ENCODE measurements at places on chromosomes 1 and 21.

DNA sequence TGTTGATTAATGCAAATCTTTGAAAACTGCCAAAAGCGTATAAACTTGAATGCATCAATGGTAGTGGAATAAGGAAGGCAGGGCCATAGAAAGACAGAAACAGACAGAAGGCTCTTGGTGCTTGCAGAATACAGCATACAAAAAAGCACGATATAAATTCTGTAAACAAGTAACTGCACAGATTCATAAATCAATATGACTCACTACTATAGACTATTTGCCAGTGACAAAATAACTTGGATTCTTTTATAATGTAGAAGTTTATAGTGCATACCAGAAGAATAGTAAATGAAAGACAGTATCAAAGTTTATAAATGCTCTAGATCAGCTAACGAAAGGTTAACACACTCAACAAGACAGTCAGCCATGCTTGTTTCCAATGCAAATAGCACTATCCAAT lies 349.6 kb downstream of the PTBP2 start:
- no peak for DNase-seq

- DNase-seq, result no peak
Observed at GRCh38 chr1:212074313-212074712, 38.8 kb downstream of the DTL start.

DNA sequence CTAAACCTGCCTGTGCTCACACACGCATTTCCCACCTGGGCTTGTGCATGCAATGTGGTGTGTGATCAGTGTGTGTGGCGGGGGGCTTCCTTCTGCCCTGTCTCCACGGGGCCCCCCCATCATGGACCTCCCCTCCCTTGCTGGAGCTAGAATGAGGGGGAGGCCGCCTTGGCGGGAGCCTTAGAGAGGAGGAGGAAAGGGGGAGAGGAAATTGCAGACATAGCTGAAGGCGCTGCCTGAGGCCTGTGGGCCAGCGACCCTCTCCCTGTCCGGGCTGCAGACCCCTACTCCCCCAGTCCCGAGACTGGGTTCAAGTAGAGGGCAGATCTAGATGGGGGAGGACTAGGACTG lies 883 bp upstream of the EVA1B start:
- DNase-seq, result no peak

- no peak for DNase-seq
Observed at GRCh38 chr1:1397839-1398523, 1.2 kb downstream of the CCNL2 start.

DNA sequence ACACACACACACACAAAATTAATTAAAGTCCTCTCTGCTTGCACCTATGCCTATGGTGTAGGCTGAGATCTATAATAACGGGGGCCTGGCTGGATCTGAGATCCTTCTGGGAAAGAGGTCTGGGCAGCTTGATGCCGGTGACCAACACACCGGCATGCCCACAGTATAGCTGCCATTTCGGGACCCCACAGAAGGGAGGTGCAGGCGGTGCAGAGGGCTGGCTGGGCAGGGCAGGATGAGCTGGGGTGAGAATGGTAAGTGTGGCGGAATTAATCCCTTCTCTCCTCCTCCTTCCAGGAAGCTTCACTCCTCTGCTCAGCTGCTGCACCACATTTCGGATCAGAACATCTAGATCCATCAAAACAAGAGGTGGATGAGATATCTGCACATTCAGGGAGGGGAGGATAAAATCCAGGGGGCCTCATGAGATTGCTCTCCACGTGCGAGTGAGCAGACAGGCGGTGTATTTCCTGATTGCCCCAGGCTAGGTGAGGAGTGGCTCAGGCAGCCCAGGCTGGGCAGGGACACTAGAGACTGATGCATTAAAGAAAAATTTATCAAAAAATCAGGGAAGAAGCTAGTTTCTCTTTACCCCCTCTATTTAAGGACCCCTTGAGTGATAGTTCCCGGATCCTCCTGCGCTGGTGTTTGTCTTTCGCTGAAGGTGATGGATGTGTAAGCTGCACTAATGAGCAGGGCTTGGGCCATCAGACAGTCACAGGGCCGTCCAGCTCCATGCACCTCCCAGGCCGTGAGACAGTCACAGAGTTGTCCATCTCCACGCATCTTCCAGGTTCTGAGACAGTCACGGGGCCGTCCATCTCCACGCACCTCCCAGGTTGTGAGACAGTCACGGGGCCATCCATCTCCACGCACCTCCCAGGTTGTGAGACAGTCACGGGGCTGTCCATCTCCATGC lies 449.9 kb downstream of the PTPRU start:
- DNase-seq, result no peak

DNA sequence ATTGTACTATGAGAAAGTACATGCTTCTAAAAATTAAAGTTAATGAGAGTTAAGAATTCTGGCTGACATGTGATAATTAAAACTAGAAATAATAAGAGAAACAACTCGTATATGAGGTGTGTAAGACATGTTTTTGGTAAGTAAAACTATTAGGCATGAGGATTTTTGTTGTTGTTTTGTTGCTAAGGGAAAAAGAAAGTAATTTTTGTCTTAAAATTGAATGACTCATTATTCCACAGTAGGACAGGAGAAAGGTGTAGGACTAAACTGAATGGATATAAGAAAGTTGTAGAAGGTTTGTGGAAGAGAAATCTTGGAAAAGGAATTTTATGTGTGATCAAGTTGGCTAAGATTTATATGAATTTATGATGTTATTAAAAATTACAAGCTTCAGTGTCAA lies 54.8 kb downstream of the TBX19 start:
- DNase-seq, result no peak

DNA sequence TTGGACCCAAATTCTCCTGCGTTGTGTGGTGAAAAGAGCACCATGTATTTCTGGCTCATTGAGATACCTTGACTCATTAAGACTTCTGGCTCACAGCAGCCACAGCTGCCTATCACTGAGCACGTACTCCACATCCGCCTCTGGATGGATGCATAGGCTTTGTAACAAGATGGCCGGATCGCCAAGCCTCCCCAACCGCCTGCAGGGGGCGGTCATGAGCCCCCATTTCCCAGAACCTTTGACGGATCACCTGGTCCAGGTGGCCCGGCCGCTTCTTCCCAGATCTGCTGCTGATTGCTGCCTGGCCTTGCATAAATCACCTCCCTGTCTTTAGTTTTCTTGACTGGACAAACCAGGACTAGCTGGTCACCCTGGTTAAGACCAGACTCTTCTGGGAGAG lies 156.5 kb upstream of the KLHDC7A start:
- DNase-seq, result no peak

GRCh38 chr1:204917802-204918201 lies 47.1 kb downstream of the NFASC start:
- no peak for DNase-seq

DNA sequence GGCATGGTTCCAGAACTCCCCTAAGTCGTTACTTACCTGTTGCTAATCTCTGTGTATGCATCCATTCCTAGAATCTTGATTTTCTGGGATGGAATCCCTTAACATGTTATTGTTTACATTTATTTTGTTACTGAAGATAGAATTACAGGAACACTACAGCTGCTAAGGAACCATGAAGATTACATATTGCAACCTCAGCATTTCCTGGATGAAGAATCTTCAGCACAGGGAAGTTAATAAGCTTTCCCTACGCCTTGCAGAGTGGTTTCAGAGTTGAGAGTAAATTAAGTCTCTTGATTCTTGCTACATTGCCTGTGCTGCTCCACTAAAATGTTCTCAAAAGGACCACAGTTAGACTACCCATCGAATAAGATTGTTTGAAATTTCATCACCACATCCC lies 31.4 kb upstream of the GBP6 start:
- no peak for DNase-seq

DNA sequence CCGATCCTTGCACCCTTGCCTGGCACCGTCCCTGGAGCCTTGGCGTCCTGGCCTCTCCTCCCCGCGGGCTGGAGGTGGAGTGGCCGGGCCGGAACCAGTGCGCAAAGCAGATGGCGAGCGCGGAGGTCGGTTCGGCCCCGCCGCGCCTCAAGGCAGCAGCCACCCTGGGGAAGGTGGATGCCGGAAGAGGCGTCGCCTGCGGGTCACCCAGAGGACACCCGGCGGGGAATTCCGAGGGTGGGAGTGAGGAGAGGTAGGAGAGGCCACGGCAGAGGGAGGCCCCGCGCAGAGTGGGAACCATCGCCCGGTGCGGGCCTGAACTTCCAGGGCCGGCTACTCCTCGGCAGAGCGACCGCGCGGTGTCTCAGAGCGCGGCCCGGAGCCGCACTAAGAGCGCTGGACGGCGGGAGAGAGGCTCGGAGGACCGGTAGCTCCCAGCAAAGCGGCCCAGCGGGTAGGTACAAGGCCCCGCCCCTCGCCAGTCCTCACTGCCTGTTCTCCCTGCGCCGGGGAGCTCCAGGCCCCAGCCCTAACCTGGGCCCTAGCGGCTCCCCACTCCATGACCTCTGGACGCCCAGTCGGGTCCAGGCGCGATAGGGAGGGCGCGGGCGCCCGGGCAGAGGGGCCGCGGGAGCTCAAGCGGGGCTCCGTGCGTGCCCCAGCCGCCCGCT lies at the start of gene RNF207:
Gene RNF207 (plus strand): TSS at position 271 of the 671 bp plus-strand sequence. CDS start 417 bp downstream, outside the sequence.
- no peak for DNase-seq

DNA sequence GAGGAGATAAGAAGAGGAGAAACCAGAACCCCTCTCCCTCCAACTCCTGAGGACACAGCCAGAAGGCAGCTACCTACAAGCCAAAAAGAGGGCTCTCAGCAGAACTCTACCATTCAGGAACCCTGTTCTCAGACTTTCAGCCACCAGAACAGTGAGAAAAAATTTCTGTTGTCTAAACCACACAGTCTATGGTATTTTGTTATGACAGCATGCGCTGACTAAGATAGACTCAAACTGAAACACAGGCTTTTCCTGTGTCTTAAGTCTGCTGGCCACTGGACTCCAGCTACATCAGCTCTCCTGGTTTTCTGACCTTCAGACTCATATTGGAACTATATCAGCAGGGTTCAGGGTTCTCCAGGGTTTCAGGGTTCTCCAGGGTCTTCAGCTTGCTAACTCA lies 126.5 kb upstream of the TNFSF4 start:
- no peak for DNase-seq

DNA sequence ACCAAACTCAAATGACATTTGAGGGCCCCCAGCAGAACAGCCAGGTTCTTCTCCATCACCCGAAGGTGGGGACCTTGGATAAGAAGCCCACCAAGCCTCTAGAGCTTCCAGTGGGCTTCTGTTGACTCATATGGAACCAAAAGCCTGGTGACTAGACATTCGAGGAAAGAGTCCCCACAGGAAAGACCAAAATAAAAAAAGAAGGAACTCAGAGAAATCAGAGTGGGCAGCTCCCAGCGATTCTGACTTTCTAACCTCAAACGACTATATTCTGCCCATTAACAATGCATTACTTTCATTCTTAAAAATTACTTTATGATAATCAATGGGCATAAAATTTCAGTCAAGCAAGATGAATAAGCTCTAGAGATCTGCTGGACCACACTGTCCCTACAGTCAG lies 9.6 kb upstream of the CHIT1 start:
- no peak for DNase-seq
